ENCODE measurements at places on chromosomes 7 and 10. TPM values are rescaled to one million over a fixed set of nuclear protein-coding genes. Genes with fewer than 3 reads are reported as not detected.

Gene PDGFA
- 39.2 TPM for total RNA-seq

Gene CYP2W1
- not detected for total RNA-seq

Gene IDI2
- not detected for total RNA-seq

Gene PVRIG
- total RNA-seq = not detected

Gene SLC26A5
- not detected for total RNA-seq

Gene ANKRD7
- total RNA-seq = 3.2 TPM

Gene RBM17
- total RNA-seq = 70.3 TPM

Gene HOXA1
- not detected for total RNA-seq

DNA sequence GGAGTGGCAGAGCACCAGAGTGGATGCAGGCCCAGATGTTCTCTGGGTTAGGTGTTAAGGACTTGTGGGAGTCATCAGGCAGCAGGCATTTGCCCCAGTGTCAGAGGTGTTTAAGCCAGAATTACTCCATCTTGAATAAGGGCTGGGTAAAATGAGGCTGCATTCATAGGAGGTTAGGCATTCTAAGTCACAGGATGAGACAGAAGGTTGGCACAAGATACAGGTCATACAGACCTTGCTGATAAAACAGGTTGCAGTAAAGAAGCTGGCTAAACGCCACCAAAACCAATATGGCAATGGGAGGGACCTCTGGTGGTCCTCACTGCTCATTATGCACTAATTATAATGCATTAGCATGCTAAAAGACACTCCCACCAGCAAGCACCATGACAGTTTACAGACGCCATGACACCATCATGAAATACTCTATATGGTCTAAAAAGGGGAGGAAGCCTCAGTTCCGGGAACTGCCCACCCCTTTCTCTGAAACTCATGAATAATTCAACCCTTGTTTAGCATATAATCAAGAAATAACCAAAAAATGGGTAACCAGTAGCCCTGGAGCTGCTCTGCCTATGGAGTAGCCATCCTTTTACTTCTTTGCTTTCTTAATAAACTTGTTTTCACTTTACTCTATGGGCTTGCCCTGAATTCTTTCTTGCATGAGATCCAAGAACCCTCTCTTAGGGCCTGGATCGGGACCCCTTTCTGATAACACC is 882 bp upstream of the LRRC61 start:
- DNase-seq = no peak

- peak; percentile 98 for DNase-seq
Measured at GRCh38 chr7:1532456-1533254, 2.2 kb downstream of the MAFK start.

- peak; percentile 48 for DNase-seq
Measured at GRCh38 chr10:76036111-76036940, 604.9 kb downstream of the LRMDA start.

DNA sequence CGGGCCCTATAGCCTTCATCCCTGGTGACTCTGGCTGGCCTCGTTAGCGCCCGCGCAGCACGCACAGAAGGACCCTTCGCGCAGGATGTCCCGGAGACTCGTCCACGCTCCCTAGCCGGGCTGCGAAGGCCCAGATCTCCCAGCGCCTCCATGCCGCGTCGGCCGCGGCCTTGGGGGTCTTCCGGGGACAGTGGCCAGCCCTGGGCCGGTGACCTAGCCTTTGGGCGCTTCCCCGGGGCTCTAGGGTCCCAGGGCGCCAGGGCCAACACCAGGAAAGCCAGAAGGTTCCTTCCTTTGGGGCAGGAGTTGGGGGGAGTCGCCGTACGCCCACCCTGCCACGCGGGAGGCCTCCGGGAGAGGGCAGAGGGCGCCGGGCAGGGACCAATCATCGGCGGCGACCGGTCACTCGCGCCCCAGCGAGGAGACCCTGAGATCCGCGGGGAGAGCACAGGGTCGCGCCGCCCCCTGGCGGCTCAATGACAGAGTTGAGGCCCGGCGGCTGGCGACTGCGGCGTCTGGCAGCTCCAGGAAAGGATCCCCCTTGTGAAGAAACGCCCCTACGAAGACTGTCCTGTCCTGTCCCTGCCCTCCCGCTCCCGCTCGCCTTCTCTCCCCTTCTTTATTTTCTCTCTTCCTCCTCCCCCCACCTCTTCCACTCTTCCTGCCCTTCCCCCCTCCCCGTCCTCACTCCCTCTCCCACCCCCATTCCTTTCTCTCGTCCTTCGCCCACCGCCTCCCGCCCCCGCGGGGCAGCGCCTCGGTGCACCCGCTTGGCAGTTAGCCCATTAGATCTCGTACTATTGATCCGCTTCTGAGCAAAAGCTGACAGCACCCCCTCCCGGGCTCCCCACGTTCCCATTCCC is 62.3 kb upstream of the LBX1 start:
- DNase-seq = peak; percentile 26

DNA sequence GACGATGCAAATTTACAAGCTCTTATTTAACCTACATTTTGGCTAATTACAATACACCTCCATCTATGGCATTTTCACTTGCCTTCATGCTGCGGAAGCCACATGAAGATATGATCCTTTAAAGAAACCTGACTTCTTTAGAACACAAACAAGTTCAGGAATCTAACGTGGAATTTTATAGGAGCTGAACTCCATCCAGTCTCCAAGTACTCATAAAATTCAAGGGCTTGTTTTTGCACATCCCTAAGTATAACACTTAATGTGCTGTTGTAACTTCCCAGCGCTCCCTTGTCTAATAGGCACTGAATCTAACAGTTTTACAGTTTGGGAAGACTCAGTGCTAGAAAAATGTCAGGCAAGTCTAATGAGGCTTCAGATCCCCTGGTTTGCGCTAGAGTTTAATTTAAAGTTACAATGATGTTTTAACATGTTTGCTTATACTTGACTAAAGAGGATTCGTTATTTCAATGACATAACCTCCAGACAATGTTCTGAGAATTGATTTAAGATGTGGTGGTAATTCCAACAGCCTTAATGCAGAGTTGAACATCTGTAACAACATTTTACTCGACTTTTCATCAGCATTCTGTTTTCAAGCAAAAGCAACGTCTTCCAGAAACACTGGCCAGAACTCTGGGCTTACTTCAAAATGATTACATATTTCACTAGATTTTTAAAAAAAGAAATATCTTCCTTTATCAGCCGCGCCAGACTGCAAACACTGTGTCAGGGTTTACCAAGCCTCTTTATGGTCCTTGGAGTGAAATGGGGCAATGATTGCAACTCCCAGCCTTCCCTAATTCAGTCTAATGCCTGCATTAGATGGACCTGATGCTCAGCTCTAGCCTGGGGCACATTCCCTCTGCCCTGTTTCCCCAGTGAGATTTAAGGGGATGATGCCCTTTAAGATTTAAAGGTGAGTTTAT is 664.3 kb downstream of the KCNMA1 start:
- no peak for DNase-seq

DNA sequence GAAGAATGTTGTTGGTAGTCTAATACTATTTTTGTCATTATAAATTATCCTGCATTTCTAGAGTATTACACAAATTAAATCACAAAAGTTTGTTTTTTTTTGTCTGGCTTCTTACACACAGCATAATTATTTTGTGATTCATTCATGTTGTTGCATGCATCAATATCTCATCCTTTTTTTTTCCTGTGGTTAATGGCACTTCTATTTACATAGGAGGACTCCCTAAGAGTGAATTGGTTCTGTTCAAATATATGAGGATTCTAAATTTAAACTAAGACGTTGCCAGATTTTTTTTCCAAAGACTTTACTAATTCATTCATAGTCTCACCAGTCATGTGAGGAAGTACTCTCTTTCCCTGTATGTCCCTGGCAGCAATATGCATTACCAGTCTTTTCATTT is 303.3 kb downstream of the GPR37 start:
- DNase-seq = peak; percentile 75

DNA sequence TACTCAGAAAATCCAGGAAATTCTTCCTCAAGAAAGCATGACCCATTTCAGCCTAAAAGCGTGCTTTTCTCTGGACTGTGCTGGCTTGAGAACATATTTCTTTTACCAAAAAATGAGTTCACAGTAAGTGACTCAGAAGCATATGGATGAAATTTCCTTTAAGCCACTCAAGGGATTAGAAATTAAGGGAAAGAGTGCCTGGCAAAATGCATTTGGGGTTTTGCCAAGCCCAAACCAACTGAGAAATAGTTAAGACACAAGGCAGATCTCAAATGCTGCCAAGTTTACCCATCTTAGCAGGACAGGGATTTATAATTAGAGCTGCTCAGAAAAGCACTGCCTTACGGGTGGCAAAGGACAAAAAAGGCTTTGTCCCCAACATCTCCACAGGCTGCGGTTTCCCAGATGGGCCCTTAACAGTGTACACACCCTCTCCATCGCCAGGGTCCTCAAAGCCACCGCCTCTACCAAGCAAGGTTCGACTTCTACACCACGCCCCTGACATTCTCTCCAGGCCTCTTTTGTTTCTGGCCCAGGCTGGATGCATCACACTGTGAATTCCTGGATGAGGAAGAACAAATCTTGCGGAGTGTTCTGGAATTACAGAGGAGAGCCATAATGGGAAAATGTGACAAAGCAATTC is 30.1 kb upstream of the CDHR3 start:
- peak; percentile 42 for DNase-seq

DNA sequence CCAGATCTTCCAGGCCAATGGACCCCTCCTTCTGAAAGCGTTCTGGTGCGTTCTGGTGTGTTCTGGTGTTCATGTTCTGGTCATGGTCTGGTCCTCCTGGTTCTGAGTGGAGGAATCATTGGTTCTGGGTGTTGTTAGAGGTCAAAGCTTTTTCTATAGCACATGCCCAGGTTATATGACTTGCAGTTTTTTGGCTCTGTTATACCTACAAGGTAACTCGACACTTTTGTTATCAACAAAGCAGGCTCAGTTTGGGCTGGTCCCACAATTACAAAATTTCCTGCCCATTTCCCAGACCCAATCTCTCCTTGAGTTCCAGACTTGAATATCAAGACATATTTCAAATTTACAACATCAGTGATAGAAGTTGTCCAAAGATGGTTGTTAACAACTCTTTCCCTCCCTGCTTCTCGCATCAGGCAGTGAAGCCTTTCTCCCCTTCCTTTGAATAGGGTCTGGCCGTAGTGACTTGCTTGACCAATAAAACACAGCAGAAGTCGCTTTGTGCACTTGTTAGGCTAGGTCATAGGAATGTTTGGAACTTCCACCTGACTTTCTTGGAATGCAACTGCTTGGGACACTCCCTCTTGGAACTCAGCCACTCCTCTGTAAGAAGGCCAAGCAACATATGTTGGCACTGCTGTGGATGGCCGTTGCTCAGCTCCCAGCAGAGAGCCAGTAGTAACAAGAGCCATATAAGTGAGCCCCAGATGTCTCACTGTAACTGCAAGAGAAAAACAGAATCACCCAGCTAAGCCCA is 83.1 kb upstream of the STEAP1B start:
- DNase-seq = peak; percentile 99

GRCh38 chr7:47354831-47355541 is 226.9 kb downstream of the TNS3 start:
- DNase-seq = no peak

GRCh38 chr7:118305671-118306070 is 81.2 kb downstream of the ANKRD7 start:
- DNase-seq = no peak

- DNase-seq = no peak
Measured at GRCh38 chr7:31087351-31087750, 35.2 kb downstream of the ADCYAP1R1 start.

DNA sequence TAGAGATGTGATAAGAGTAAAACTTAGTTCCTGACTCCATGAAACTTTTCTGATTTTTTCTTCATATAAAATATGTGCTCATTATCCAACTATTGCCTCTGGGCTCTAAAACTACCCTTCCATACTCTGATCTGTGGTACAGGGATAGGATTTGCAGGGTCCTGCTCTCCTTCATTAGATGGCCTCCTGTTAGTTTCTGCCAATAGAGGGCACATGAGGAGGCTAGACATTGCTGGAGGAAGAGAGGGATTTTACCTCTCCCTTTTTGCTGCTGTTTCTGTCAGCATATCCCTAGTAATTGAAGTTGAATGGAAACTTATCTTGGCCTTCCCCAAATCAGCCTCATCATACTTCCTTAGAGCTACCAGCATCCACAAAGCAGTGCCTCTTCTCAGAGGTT is 269.4 kb downstream of the NXPH1 start:
- DNase-seq = no peak

GRCh38 chr7:13834328-13834761 is 155.1 kb downstream of the ETV1 start:
- no peak for DNase-seq

DNA sequence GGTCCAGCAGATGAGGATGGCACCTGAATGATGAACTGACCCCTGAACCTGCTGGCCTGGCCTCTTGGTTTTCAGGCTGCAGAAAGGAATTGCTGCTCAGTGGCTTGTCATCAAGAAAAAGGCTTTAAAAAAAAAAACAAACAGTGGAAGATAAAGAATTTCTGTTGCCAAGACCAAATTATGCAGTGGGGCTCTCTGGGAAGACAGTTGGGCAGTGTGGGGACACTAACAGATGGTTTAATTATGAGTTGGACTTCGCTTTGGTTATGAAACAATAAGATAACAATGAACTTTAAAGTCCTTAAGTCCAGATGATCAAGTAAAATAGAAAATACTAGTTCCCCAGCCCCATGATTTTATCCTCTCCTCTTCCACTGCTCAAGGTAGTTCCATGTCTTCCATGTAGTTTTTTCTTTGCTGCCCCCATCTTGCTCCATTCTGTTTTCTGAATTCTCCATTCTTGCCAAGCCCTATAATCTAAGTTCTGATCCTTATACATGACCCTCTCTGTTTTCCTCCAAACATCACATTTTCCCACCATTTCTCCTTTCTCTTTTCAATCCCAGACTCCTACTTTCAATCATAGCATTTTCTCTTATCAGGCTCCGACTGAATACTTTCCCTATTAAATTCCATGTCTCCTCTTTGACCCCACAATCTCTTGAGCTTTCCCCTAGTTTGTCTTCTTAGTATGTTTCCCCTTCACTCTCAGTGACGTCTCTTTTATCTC is 52.6 kb downstream of the ANK3 start:
- DNase-seq = no peak

Measured in A172 (cell line).